ENCODE measurements at places on chromosomes 4 and X.

DNA sequence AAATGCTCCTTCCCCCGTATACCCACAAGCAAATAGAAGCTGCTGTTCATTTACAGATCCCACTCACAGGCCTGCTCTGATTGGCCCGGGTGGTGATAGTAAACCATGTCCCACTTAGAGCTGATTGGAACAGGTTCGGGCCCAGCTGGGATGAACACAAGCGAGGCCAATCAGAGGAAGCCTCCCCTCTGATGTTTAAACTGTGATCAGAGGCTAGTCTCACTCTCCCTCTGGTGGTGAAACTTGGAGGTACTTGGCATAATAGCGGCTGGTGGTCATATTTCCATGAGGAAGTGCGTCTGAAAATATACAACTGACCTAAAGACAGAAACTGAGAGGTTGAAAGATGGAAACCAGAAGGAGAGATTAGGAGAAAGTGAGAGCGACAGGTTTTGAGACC, 51.5 kb upstream of the TRPC3 start:
- peak; percentile 17 for DNase-seq

GRCh38 chr4:145130788-145131399, 32.8 kb downstream of the ABCE1 start:
- DNase-seq: peak; percentile 84

DNA sequence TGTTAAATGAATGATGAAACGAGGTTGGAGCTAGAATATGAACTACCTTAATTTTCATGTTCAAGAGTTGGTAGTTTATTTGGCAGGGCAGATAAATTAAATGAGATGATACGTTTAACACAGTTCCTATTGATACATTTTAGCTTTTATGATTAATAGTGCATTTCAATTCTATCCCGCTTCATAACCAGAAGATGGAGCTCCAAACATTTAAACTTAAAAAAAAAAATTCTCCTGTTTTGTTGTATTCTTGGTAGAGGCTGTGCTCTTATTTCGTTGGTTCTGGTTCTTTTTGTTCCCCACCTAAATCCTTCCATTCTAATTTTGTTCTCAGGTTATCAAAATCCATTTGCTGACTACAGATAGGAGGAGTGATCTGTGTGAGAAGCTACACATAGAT, 71.8 kb upstream of the PTPN13 start:
- peak; percentile 45 for DNase-seq

DNA sequence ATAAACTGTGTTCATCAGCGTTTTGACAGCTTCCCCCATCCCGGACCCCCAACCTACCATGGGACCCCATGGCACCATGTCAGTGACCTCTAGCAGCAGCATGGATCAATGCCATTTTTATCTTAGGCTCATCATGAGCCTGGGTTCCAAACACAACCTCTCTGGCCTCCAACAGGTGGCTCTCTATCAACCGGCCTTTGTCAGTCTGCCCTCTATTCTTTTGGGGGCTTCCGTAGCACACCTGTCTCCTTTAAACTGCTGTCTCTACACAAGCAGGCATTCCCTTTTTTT, 721 bp upstream of the TMEM150C start:
- no peak for DNase-seq

GRCh38 chr4:121800638-121800960, 524 bp upstream of the EXOSC9 start:
- no peak for DNase-seq

DNA sequence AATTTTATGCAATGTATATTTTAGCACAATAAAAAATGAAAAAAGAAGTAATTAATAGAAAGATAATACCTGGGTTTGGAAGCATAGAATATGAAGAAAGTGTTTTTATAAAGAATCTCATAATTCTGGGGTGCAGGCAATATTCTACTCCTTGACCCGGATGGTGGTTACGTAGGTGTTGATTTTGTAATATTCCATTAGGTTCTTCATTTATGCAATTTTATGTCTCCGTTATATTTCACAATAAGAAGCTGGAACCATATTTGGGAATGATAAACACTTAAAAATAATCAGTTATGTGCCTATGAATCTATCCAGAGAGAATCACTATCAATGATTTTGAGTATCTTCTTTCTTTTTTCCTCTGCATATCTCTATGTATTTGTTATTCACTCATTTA, 38.5 kb downstream of the CHRNA9 start:
- no peak for DNase-seq

GRCh38 chrX:71910986-71911730, 513 bp downstream of the NHSL2 start:
- peak; percentile 44 for DNase-seq

GRCh38 chr4:129323658-129324057, 227.7 kb downstream of the C4orf33 start:
- DNase-seq: no peak

- DNase-seq: no peak
Measured at GRCh38 chr4:138111462-138112000, 130.6 kb downstream of the SLC7A11 start.

- no peak for DNase-seq
Measured at GRCh38 chr4:124555959-124556358, 156.6 kb downstream of the ANKRD50 start.

- no peak for DNase-seq
Measured at GRCh38 chr4:124065936-124066335, 646.6 kb downstream of the ANKRD50 start.

- DNase-seq: no peak
Measured at GRCh38 chr4:81021142-81021944, 9.2 kb upstream of the BMP3 start.

DNA sequence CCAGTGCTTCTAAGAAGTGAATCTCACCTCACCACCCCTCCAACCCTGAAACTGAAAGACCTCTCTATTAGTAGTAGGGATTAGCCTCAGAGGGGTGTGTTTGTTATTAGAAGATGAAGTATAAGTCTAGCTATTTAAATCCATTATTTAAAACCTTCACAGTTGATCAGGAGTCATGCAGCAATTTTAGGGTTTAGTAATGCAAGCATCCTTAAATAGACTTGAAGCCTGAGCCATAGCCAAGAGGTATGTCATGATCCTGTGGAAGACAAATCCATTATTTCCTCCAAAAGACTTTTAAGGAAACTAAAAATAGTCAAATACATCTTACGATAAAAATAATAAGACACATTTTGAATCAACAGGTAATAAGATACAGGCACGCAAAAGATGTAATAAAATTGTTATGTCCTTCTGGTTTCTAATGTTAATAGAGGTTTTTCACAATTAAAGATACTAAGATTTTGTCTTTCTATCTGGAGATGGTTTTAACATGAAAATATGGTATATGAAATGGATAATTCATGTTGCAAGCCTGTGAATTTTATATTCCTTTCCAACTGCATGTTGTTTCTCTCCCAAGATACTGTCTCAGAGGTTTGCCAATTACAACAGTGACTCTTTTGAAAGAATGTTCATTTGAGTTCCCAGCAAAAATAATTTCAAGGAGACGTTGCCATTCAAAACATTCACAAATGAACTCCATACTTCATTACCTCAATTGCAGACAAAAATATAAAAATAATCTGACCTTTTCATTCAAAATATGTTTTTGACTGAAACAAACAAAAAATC, 68.0 kb downstream of the LUZP4 start:
- DNase-seq: no peak

- DNase-seq: no peak
Measured at GRCh38 chr4:15361529-15361928, 66.3 kb upstream of the C1QTNF7 start.

DNA sequence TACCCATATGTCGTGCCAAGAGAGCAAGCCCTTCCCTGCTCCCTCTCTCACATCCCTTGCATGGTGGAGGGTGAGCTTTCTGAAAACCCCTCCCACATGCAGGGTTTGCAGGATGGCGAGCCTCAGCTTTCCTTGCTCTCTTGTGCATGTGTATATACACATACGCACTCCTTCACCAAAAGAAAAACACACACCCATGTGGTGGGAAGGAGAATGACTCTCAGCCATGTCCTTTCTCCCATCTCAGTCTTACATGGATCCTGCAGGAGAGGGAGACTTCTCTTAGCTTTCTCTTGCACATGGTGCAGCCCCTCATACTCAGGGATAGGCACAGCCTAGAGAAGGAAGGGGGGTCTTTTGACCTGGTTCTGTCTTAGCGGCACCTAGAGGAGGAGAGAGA, 81.1 kb downstream of the CLCN5 start:
- DNase-seq: no peak

- DNase-seq: no peak
Measured at GRCh38 chr4:111221371-111221770, 598.5 kb upstream of the PITX2 start.

DNA sequence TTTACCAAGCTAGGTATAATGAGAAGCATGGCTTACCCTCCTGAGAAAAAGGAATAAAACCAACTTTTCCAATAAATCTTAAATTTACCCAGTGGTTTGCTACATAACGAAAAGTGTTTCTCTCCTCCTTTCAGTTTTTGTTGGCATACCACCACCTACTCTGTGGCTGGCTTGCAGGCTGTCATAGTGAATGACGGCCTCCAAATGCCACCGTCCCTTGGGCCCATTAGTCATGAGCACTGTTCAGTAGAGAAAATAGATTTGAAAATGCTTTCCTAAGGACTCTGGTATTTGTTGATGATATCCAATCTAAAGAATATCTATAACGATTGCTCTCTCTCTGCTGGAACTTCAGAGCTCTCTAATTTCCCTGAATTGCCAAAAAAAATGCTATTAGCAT, 488.3 kb downstream of the MAGEE1 start:
- DNase-seq: no peak

DNA sequence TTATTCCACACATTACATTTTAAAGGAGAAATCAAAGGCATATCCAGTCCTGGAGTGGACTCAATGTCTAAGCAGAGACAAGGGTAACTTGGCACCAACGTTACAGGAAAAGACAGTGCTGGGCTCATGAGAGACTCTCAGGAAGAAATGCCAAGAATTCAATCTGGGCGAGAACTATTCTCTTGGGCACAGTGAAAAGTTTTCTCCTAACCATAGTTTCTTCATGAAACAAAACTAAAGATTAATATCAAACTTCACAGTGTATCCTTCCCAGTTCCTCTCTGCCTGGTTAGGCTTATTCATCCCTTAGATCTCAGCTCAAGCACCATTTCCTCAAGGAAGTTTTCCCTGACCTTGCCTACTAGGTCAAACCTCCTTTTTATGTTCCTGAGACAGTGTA, 109.4 kb upstream of the TLL1 start:
- no peak for DNase-seq

DNA sequence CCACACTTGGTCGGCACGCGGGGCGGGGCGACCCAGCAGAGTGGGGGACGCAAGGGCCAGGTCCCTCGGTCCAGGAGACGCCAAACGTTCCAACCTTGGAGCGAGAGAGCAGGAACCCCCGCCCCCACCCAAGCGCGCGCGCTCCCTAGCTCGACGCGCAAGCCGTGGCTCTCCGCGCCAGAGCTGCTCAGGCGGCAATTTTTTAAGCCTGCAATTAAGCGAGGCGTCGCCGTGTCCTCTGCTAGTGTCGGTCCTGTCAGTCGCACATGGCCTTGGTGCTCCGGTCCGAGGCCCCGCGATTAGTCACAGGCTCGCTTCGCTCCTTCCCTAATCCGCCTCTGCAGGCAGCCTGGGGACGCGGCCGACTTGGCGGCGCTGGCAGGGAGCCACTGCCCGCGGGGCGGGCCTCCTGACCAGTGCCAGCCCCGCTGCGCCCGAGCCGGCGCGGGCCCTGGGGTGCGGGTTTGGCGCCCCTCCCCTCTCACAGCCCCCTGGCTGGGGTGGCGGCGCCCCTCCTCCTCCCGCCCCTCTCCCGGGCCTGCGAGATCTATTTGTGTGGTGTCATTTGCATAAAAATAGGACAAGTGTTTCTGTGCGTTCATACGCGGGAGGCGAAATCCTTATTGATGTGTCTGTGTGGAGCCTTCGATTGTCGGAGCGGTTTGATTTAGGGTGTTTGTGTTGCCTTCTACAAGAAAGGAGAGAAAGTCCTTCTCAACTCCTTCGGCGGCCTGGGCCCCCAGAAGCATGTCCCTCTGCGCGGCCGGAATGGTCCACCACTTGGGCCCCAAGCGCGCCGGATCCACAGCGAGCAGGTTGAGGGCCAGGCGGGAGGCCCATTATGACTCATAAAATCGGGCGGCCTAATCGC, 9.8 kb upstream of the BCOR start:
- DNase-seq: peak; percentile 44

GRCh38 chrX:68843992-68844391, 15.2 kb downstream of the EFNB1 start:
- DNase-seq: no peak

GRCh38 chrX:48715876-48716502, 19.5 kb downstream of the SUV39H1 start:
- no peak for DNase-seq

DNA sequence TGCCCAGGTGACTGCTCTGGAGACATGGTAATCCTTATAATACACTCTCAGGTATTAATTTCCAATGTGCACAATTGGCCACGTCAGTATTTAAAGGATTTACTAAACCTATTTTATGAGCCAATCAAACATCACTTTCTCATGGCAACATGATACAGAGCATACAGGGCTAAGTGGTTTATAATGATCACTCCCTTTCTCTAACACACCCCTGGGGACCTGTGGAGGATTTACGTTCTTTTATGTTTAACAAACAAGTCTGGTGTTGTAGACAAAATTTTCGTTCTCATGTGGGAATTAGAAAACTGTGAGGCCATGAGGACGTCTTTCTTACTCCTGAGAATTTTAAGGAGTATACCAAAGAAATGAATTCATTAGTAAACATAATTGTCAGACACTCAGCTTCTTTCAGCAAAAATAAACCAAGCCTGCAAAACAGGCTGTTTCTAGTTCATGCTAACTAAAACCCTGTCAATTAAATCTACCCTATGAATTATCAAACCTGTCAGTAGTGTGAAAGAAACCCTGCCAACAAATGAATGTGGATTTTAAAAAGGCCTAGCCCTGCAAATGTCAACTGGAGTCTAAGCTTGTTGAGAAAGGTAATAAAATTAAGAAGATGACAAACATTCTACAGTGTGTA, 155.8 kb downstream of the PDGFC start:
- DNase-seq: no peak

DNA sequence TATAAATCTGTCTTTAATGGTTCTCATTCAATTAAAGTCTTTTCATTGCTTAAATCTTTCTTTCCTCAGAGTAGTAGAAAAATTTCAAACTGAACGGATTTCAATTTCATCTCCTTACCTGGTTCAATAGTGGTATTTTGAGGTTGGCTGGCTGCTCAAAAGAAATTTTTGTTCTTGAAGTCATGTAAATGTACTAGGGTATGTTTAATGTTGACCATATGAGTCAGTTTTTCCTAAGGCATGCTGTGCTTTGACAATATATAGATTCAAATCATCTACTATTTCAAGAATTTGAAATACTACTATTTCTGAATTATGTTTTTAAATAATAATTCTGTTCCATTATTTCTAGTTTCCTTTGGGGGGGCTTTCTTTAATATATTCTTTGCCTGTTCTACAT, 105.5 kb downstream of the PACRGL start:
- DNase-seq: no peak

GRCh38 chr4:18039113-18039512, 17.6 kb upstream of the LCORL start:
- DNase-seq: no peak

DNA sequence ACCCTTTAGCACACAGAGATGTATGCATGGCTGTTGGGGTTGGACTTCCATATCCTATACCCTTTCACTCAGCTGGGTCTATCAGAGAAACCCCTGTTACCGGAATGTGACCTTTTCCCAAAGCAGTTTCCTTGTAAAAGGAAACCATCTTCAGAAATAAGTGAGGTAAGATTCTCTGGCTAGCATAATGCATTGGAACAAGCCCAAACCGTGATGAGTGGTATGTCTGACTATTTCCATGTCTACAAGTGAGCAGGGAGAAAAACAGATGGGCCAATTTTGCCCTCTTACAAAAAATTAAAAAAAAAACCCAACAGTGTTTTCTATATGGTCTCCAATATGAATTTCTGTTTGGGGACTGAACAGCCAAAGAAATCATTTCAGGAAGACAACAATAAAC, 283.9 kb downstream of the SMARCA1 start:
- DNase-seq: peak; percentile 37
